Right lung (tissue), 10 donors: ENCODE measurements at places on chromosomes 4 and X.

GRCh38 chr4:40763228-40763716, 13.5 kb downstream of the NSUN7 start:
- DNase-seq: no peak

DNA sequence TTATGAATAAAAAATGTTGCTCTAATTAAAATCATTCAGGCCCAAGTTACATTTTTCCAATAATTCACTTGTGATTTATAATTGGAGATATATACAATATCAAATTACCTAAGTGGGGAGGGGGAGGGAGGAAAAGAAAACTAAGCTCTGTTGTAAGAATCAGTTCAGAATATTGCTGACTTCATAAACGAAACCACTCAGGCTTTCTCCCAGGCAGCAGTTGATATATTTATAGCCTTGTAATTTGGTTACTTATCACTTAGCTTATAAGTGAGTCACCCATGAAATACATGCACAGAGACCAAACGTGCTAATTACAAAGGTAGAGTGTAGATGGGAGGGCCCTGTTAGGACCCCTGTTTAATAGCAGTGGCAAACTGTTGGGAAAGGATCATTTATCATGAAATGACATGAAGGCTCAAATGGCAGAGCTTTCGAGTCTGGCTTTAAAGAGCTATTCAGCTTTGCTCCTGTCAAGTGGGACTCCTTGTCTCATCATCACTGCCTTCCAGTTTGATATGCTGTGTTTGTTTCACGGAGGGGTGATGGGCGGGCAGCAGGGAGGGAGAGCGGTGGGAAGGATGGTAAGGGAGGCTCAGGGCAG, 105.6 kb upstream of the PGRMC2 start:
- no peak for DNase-seq

DNA sequence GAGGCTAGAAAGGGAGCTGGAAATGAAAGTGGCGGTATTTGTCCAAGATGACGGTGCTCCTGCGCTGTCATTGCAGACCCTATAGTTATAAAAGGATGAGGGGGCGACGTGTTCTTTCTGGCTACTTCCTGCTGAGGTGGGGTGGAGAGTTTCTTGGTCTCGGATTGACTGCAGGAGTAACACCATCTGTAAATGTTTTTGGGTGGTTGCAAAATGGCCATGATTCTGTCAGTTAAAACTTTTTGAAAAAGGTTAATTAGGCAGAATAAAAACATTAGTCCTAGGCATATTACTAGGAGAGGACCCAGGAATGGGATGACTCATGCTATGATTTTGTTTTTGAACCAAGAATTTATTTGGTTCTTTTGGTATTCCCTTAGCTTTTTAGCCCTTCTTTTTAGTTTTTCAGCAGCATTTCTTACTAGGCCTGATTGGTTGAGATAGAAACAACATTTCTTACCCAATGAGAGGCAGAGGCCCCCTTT, 53.1 kb downstream of the USP11 start:
- no peak for DNase-seq

- no peak for DNase-seq
Observed at GRCh38 chrX:42821803-42822443, 44.0 kb upstream of the PPP1R2C start.

GRCh38 chr4:23382879-23383278, 507.0 kb downstream of the PPARGC1A start:
- DNase-seq: no peak

- DNase-seq: no peak
Observed at GRCh38 chrX:46298821-46299220, 246.4 kb downstream of the ZNF674 start.

DNA sequence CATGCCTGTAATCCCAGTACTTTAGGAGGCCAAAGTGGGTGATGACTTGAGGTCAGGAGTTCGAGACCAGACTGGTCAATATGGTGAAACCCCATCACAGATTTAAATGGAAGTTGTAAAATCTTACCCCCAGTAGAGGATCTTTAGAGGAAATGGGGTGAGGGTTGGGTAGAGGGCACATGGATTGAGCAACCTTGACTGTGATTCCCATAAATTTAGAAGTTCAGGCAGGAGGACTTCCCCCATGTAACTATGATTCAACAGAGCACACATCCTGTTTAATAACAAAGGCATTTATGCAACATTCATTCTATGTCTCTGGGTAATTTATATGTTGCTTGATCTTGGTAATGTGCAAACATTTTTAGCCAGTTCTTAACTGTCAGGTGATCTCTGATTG, 143.1 kb downstream of the RBM47 start:
- no peak for DNase-seq
